ENCODE measurements at places on chromosomes 12 and 14.

DNA sequence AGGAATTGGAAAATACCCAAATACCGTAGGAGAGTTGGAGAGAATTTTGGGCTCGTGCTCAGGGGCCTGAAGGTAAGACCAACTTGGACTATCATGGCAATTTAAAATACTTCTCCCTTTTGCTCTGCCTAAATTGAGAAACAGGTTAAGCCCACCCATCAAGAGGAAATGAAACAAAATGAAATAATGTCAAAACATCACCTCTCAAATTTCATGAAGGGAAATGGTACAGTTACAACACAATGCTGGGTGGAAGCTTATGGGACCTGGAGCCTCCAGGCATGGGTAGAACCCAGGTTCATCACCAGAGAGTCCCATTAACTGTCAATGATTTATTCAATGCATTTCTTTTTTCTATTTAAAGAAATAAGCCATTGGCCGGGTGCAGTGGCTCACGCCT, 33.7 kb downstream of the FOS start:
- DNase-seq: no peak

DNA sequence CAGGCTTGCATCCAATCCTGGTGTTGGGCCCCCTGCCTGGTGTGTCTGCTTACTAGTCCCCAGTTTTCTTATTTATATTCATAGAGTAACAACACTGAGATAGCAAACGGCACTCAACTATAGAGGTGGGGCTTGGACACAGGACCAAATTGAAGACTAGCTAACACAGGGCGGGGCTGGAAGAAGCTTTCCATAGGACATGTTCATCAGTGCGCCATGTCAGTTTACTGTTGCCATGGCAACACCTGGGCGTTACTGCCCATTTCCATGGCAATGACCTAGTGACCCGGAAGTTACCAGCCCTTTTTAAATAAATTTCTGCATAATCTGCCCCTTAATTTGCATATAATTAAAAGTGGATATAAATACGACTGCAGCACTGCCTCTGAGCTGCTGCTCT, 275.5 kb upstream of the TMEM132C start:
- DNase-seq: no peak

- DNase-seq: no peak
Measured at GRCh38 chr12:130970165-130970907, 16.6 kb downstream of the ADGRD1 start.

DNA sequence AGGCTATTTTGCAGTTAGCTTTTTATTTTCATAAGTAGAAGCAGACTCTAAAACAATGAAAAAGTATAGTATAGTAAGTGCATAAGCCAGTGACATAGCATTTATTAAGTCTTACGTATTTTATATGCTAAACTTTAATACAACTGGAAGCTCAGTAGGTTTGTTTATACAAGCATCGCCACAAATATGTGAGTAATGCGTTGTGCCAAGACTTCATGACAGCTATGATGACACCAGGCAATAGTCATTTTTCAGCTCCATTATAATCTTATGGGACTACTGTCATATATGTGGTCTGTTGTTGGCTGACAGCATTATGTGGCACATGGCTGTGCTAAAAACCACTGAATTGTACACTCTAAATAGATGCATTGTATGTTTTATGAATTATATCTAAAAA, 40.3 kb downstream of the SLC38A2 start:
- DNase-seq: no peak

DNA sequence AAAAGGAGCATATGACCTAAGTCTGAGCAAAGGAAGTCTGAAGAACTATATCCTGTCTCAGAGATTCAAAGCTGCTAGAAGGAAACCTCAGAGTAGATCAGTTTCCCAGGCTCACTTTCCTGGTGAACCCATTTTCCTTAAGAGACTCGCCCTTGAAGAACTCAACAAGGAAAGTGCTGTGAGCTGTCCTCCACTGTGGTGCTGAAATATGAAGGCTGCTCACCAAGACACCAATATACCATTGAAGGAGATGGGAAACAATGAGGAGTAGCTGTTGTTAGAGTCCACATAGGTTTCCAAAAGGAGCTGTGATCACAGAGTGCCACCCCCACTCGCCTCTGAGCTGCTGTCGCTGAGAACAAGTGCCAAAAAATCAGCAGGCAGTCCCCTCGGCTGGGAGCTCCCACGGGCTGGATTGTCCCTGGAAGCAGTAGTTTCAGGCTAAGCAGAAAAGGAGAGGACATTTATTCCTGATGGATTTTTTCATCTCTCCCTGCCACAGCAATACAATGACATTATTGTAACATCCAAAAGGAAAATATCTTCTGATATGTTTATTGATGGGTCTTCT, 282.1 kb downstream of the RPS29 start:
- DNase-seq: no peak

DNA sequence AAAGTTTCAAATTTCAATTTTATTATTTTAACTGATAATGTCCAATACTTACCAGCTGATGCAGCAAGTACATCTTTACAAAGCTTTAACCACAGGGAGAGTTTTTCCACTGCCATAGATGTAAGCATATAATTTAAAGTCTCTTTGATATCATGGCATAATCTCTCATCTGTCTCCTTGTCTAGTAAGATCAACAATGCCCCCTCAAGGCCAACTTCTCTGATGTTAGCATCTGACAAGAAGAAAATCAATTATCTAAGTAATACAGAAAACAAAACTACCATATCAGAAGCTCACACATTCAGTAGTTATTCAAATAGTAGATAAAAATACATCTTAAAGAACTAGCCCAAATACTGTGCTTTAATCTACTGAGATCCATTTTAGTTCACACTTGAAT, 94.2 kb downstream of the HEATR5A start:
- no peak for DNase-seq

- DNase-seq: no peak
Measured at GRCh38 chr12:57810450-57810849, 8.1 kb downstream of the AVIL start.

DNA sequence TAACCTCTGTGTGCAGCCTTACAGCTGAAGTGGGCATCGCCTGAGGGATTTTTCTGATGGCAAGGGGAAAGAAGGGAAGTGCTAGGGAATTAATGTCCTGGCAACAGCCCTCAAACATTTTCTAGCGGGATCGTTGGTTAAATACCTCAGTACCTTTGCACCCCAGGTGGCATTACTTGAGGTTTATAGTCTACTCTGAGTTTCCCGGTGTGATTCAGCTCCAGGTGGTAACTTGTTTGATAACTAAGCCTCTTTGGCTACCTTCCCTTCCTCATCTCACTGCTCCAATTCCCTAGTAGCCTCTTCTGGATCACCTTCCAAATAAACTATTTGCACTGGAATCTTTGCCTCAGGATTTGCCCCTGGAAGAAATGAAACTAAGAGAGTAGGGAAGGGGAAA, 237.0 kb upstream of the SSTR1 start:
- DNase-seq: no peak

GRCh38 chr12:106871477-106871876, 84.2 kb upstream of the TMEM263 start:
- no peak for DNase-seq
